Thoracic aorta (tissue), 2 donors: ENCODE measurements at places on chromosomes 1 and 21. TPM values are rescaled to one million over a fixed set of nuclear protein-coding genes. Genes with fewer than 3 reads are reported as not detected.

PMF1 gene
- total RNA-seq: 26.4 TPM

RGSL1 gene
- total RNA-seq: not detected

PRELP gene
- total RNA-seq: 232 TPM

RHD gene
- not detected for total RNA-seq

IGSF5 gene
- total RNA-seq: not detected

PYHIN1 gene
- 6.5 TPM for total RNA-seq

CRP gene
- not detected for total RNA-seq

LCK gene
- total RNA-seq: 10.5 TPM

DENND2C gene
- 2.0 TPM for total RNA-seq

POTED gene
- not detected for total RNA-seq

FALEC gene
- total RNA-seq: not detected
